ENCODE measurements at places on chromosomes 6 and 20.
A peak's percentile ranks its signal among the peaks of the same experiment; 100 is the strongest.

DNA sequence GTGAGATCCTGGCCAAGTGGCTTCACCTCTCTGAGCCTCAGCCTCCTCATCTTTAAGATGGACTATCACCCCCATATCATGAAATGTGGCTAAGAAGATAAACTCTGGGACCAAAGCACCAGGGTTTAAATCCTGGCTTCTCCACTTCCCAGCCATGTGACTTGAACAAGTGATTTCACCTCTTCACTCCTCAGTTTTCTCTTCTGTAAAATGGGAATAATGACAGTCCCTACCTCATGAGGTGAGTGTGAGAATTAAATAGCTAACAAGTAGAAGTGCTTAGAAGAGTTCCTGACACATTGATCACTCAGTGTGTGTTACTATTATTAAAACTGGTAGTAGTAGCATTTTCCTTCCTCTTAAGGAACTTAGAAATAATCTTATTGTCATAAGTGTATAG, 516.9 kb upstream of the SULF2 start:
- no peak for DNase-seq

GRCh38 chr6:25478973-25479372, 173.0 kb upstream of the SCGN start:
- no peak for DNase-seq

- peak; percentile 59 for DNase-seq
These were observed 1.0 kb upstream of the APMAP start for GRCh38 chr20:24993337-24994185.

DNA sequence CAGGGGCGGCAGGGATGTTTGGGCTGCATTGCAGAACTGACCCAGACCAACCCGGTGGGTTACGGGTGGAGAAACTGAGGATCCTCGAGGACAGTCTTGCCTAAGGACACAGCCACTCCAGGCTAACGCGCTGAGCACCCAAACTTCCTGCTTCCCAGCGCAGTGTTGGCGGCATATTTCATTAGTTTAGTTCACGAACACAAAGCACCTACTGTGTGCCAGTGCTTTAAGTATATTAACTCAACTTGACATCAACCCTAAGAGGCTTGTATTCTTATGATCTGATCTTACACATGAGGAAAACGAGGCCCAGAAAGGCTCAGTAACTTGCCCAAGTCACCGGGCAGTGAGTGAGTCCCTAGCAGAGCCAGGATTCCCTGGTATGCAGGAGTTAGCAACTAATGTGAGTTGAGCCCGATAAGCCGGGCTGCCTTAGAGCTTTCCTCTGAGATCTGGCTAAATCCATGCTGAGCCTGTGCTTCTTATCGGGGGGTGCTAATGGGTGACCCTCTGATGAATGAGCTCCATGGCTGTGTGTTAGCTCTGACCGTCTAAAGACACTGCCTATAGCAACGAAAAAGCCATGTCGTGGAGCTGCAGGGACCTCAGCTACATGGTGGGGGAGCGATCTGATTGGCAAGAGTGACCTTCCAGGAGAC, 92.7 kb downstream of the CD40 start:
- DNase-seq = no peak

GRCh38 chr20:10868299-10868698, 194.5 kb upstream of the JAG1 start:
- no peak for DNase-seq

DNA sequence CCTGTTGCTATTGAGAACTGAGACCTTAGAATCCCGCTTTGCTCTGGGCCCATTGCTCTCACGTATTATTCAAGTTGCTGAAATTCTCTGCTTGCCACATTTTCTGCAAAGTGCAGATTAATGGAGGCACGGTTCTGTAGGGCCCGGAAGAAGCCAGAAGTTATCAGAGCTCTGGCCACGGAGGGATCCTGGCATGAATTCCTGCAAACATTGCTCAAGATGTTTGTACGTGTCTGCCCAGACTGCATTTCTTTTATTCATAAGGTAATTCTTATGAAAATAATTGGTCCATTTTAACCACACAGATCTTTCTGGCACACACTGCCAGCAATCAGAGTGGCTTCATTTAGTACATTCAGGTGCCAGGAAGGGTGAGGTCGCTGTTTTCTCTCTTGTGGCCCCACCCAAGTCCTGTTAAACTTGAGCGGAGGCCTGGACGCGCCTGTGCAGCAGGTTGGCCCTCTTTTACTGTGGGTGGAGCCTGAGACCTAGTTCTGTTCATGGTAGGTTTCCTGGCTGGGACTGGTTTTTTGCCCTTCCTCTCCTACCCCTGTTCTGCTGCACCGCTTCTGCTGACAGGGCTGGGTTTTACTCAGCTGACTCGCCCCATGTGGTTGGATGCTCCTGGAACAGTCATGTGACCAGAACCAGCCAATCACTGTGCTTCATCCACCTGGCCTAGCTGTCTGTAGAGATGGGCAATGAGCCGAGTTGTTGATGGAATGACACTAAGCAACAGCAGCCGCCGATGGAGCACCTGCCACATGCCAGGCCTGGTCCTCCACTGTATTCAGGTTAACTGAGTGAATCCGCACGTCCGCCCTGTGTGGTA, 230.2 kb downstream of the CDH4 start:
- DNase-seq = no peak

GRCh38 chr6:57313711-57314471, 3.5 kb upstream of the PRIM2 start:
- peak; percentile 84 for DNase-seq

DNA sequence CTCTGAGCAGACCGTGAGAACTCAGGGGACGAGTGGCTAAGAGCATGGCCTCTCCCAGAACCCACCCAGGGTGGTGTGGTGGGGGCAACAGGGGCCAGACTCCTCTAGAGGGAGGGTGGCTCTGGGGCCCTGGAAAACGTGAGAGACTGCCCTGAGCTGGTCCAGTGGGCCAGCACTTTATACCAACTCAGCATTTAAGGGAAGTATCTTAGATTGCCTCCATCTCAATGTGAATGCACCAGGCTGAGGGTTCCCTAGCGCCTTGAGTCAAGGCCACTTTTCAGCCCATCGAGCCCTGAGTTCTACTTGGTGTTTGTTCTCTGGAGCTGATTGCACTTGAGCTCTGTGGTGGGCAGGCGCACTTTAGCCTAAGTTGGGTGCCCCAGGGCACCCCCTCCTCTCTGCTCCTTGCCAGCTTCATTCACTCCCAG, 42.0 kb upstream of the IRF4 start:
- no peak for DNase-seq

- no peak for DNase-seq
These were observed 38.5 kb downstream of the SIM1 start for GRCh38 chr6:100426241-100426640.

Measured in GM03348 (cell line).